Stimulated activated CD8-positive, alpha-beta memory T cell treated with anti-CD3 and anti-CD28 coated beads, Interleukin-2, amount 100 ng/mL, for 1 hour (primary cell): ENCODE measurements at places on chromosomes 7 and 10.
A peak's percentile ranks its signal among the peaks of the same experiment; 100 is the strongest.

GRCh38 chr10:92832998-92833650 is 15.2 kb upstream of the EXOC6 start:
- DNase-seq: no peak

- no peak for DNase-seq
Observed at GRCh38 chr10:22459496-22459895, 114.2 kb downstream of the SPAG6 start.

GRCh38 chr7:55325371-55325792 is 39.8 kb upstream of the LANCL2 start:
- DNase-seq: no peak

DNA sequence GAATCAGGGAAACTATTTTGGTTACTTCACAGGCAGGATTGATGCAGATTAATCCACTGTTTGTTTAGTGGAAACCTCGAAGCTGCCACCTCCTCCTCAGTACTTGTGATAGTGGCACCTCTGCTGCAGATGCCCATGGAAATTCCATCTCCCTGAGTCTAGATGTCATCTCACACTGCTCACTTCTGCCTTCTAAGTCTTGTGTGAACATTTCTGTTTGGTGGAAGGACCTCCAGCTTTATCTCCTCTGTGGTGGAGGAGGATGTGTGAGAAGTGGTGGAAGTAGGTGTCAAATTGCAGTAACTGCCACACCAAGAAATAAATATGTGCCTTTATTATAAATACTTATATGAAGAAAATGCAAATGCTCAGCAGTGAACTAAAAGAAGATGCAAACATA is 25.8 kb upstream of the GPR141 start:
- no peak for DNase-seq

GRCh38 chr10:119542357-119542987 is at the start of gene RGS10:
TSS of gene RGS10 (minus strand) at chr10:119542719. CDS start at chr10:119542638, 81 bp downstream.
- peak; percentile 73 for DNase-seq

DNA sequence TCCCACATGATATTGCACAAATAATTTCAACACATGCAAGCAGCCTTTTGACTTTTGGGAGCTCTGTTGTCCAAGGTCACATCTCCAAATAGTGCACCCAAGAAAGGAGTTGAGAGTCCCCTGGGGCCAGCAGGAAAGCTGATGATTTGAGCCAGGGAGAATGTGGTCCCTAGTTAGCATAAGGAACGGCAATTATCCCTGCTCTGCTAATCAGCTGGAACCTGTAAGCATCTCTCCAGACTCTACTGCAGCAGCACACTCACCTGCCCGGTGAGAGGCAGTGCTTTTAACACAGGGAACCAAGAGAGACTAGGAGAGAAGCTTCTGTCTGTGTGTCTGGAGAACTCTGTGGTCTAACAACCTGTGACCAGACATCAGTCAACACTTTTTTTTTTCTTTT is 17.0 kb downstream of the TRPV5 start:
- no peak for DNase-seq

DNA sequence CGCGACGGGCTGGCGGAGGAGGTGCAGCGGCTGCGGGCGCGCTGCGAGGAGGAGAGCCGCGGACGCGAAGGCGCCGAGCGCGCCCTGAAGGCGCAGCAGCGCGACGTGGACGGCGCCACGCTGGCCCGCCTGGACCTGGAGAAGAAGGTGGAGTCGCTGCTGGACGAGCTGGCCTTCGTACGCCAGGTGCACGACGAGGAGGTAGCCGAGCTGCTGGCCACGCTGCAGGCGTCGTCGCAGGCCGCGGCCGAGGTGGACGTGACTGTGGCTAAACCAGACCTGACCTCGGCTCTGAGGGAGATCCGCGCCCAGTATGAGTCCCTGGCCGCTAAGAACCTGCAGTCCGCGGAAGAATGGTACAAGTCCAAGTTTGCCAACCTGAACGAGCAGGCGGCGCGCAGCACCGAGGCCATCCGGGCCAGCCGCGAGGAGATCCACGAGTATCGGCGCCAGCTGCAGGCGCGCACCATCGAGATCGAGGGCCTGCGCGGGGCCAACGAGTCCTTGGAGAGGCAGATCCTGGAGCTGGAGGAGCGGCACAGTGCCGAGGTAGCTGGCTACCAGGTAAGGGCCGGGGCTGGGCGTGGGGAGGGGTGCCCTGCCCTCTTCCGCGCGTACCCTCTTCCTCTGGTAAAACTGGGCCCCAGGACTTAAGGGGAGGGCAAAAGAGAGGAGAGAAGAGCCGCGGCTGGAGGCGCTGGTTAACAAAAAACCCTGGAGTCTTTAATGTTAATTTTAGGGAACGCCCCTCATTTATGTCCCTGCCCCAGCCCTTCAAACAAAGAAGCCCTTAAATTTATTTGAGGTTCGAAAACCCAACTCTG is 987 bp downstream of the INA start:
- no peak for DNase-seq

GRCh38 chr7:41436139-41436538 is 266.8 kb downstream of the INHBA start:
- DNase-seq: no peak
